ENCODE measurements at places on chromosomes 3 and 15.

- no peak for DNase-seq
Observed at GRCh38 chr3:192259661-192260060, 467.7 kb downstream of the FGF12 start.

- DNase-seq = no peak
Observed at GRCh38 chr3:49413338-49413734, 1.1 kb downstream of the TCTA start.

DNA sequence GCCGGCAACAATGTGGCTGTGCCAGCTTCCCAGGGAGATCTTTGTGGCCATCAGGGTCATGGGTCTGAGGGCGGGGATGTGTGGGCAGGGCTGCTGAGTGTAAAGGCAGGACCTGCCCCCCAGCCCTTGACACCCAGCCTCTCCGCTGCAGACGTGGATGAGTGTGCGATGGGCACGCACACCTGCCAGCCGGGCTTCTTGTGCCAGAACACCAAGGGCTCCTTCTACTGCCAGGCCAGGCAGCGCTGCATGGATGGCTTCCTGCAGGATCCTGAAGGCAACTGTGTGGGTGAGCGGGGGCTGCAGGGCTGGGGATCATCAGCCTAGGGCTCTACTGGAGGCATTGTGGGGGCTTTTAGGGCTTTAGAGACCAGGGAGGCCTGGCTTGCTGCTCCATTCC, 78.8 kb downstream of the FBLN2 start:
- DNase-seq = no peak

DNA sequence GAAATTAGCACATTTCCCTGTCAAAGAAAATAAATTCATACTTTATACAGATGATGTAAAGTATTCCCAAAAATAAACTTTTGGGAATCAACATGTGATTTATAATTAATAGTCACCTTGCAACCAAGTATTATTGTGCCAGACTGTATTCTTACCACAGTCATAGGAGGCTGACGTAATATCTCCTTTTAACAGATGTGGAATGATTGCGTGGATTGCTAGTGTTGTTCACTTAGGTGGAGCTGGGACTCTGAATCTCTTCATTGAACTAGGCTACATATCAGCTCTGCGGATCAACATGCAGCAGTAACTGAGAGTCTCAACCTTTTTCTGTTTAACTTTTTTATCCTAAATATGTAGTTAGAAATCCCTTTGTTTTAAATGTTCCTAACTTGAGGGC, 37.2 kb downstream of the PXK start:
- DNase-seq = no peak

GRCh38 chr3:183212096-183212495, 41.0 kb upstream of the B3GNT5 start:
- no peak for DNase-seq

GRCh38 chr15:71476823-71477222, 333.5 kb upstream of the NR2E3 start:
- no peak for DNase-seq

GRCh38 chr3:192128922-192129321, 598.4 kb downstream of the FGF12 start:
- DNase-seq = no peak

DNA sequence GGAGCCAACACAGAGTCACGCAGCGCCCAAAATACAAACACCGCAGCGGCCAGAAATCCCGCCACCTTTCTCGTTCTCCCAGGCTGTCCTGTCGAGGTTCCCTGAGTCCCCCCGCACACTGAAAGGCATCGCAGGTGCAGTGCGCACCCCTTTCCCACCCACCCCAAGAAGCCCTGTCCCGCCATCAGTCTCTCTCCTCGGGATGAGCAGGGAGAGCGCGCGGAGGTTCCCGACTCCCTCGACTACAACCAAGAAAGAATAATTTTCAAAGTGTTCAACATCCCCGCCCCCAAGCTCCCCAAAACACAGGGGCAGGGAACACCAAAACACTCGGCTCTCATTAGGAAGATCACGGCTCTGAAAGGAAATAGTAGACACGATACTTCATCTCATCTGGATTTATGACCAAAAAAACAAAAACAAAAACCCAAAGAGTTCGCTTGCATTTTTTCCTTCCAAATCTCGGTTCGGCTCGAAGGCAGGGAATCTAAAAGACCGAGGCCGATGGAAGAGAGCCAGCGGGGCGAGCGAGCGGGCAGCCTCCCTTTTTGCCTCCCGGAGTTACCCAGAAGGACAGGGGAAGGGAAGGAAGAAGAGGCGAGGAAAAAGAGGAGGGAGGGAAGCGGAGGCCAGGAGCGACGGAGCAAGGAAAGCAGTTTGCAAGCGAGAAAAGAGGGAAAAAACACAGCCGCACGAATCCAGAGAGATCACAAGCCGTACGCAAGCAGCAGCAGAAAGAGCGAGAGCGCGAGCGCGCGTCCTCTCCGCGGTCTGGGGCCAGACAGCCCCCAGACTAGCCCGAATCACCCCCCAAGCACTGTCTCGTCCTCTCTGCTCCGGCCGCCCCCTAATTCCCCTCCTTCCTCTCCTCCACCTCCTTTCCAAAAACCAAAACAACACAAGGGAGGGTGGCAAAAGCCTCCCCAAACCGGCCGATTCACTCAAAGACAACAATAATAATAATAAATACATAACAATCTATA, 808 bp downstream of the BCL6 start:
- DNase-seq = no peak

- no peak for DNase-seq
Observed at GRCh38 chr15:35530698-35531097, 15.3 kb downstream of the DPH6 start.
